ENCODE measurements at places on chromosomes 4 and X. TPM values are rescaled to one million over a fixed set of nuclear protein-coding genes. Genes with fewer than 3 reads are reported as not detected.

HPGDS gene
- not detected for total RNA-seq

USP38 gene
- 10.4 TPM for total RNA-seq

HOPX gene
- total RNA-seq: 2.8 TPM

CITED1 gene
- 1.9 TPM for total RNA-seq

BBS12 gene
- 5.9 TPM for total RNA-seq

SULT1B1 gene
- not detected for total RNA-seq

GRCh38 chr4:26238778-26239679 is 81.8 kb upstream of the RBPJ start:
- DNase-seq: peak; percentile 91

DNA sequence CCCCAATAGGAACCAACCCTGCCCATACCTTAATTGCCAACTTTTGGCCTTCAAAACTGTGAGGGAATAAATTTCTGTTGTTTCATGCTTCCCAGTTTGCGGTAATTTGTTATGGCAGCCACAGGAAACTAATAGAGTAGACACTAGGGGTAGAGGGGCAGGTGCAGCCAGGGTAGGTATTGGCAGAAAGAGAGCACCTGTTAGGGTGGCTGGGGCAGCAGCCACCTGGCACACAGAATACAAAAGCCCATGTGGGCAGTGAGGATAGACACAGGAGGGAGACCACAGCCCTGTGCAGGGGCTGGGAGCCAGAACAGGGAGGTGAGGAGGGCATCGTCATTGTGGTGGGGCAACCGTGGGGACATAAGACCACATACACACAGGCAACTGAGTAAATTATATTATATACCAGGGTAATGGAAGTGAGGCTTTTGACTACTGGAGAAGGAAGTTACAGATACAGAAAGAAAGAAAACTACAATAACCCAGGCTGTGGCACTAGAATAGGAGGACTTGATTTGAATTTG is 28.2 kb downstream of the IRF2 start:
- DNase-seq: no peak

DNA sequence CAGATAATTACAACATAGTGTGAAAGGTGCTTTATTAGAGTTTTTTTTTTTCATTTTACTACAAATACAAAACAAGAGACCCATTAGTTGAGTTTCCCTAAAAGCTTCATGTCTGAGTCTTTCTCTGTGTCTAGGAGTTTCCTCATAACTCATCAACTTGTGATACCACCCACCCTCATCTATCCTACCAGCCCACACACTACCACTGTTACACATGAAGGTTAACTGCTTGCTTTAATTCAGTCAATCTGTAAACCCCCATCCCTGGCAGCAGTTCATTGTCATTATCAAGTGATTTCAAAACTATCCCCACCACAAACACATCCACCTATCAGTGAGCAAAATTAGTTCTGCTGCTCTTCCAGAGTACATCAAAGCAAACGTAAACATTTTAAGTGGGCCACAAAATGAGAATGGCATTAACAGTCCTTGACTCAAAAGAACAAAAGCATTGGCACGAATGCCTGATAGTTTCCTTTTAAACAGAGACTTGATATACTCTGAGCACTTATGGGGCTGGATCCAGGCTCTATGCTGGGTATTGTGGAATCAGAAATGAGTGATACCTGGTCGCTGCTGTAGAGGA is 331.6 kb upstream of the FAM241A start:
- no peak for DNase-seq

- no peak for DNase-seq
These were observed 1253.0 kb upstream of the PCDH7 start for GRCh38 chr4:29467044-29467717.

GRCh38 chr4:10024303-10024702 is 3.0 kb upstream of the SLC2A9 start:
- no peak for DNase-seq

DNA sequence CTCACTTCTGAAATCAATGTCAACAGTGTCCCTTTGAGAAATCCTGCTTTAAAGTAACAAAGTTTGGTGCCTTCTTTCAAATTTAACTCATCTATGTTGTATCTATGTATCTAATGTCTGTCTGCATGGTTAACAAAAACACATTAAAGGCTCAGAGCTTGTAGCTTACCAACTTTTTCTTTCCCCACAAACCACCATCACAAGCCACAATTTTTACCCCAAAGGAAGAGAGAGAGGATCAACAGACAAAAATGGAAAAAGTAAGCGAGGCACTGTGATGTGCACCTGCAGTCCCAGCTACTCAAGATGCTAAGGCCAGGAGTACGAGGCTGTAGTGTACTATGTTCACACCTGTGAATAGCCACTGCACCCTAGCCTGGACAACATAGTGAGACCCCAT is 17.2 kb downstream of the ATRX start:
- DNase-seq: no peak

DNA sequence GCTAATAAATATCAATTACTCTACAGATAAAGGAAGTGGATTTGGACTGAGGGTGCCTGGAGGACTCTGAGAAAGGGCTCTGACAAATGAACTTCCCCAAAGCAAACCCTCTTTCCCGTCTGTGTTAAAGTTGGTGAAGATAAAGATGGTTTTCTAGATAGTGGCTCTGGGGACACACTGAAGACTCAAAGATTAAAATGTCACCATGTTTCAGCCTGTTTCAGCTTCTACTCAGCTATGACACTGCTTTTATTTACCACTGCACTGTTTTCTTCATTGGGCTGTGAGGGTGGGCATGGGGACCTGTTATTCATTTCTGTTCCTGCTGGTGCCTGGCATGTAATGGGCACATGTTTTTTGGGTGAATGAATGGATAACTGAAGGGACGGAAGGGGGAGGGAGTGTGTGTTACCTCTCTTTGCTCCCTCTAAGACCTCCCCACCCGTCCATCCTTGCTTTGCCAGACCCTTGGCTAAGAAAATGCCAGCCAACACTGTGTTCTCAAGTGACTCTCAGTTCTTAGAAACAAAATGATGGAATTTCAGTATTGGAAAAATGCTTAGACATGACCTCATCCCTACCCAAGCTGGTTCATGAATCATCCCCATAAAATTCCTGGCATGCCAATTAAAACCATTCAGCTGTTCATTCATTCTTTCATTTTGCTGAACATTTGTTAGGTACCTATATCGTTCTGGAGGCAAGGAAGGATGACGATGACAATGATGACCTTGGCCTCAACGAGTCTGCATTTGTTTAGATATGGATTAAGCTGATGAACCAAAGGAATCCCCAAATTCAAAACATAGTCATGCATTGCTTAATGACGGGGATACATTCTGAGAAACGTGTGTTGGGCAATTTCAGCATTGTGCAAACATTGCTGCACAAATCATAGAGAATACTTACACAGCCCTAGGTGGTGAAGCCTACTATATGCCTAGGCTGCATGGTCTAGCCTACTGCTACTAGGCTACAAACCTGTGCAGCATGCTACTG is 13.4 kb upstream of the STK32B start:
- no peak for DNase-seq

GRCh38 chr4:152273343-152273742 is 262.5 kb downstream of the FBXW7 start:
- no peak for DNase-seq

- DNase-seq: peak; percentile 61
These were observed 40.5 kb downstream of the NFKB1 start for GRCh38 chr4:102541697-102542096.

DNA sequence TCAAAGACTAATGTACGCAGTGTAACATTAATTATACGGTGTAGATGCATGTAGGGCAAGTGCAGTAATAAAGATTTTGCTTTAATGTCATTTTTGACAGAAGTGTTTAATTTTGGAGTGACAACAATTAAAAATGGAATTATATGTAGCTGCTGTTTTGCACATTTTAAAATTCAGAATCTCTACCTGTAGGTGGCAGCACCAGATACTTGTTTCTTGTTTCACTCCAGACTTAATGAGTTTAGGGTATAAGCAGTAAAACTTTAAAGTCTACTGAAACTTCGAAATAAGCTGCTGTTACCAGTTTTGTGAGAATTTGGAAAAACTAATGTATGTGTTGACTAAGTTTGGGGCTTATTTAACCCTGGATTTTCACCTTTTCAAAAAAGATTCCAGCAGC is 144.9 kb downstream of the POLA1 start:
- peak; percentile 52 for DNase-seq

DNA sequence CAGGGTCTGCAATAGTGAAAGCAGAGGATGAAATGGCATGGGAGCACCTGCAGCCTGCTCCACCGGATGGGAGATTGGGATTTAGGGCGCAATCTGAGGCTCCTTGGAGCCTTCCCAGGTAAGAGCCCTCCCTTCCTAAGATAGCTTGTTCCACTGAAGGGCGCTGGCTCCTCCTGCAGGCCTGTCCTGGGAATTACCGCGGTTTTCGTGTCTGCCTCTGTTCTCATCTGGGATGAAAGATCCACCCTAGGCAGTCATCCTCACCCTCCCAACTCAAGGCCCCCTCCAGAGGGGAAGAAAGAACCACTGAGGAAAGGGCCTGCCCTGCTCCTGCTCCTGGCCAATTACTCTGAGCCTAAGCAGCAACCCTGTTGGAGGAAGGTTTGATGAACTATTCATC is 547.5 kb downstream of the SMARCA1 start:
- DNase-seq: peak; percentile 68

DNA sequence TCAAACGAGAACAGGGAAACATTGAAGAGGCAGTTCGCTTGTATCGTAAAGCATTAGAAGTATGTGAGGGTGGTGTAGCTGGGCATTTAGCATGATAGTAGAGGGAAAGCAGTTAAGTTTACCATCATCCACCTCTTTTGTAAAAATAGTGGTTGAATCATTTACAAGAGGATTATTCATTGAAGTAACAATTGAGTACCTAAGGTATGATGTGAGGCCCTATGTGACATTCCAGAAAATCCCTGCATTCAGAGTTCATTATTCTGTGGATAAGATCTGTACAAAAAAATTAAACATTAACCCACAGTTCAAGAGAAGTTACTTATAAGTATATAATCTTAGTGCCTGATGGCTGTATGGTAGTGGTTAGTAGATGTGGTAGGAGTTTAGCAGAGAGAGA is 22.2 kb upstream of the GCNA start:
- no peak for DNase-seq

DNA sequence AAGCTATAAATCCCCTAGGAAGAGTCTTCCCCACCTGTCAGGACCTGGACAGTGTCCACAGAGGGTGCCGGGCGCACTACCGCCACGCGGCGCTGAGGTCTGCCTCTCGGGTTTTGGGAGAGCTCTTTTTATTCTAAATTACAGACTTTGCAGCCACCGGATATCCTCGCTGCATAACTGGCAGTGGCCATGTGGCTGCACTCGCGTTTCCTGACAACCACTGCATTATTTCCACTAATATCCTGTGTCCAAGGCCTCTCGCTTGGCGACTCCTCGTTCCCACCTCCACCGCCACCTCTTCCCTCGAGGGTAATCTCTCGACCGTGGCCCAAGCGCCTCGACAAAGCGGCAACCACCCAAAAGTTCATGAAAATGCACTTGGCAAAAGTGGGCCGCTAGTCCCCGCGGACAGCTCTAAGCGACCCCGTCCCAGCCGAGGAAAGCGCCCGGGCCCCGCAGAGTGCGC is 512 bp upstream of the TMEM131L start:
- peak; percentile 54 for DNase-seq

GRCh38 chrX:17584248-17584681 is 153.0 kb upstream of the SCML1 start:
- DNase-seq: no peak

GRCh38 chr4:135354876-135355275 is 1153.3 kb upstream of the PABPC4L start:
- no peak for DNase-seq

All from neural progenitor cell (in vitro differentiated cells).